Kidney epithelial cell (primary cell): ENCODE measurements at places on chromosomes 16 and 17.

GRCh38 chr17:82226809-82227628 is 1.8 kb upstream of the SLC16A3 start:
- DNase-seq = no peak

DNA sequence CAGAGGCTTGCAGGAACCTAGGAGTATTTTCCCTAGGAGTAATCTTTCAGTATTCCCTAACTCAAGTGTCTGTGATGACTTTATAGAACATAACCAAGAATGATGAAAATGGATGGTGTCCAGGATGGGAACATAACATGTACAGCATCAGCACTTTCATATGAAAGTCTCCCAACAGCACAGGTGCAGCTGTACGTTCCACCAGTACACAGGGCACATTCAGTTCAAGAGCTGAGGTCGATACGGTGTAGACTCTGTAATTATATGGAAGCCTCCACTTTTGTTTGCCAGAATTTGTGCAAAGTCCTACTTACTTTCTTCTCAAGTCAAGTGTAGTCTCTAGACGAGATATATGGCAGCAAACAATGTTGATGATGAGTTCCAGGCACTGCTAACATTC is 46.2 kb upstream of the CRYM start:
- no peak for DNase-seq

DNA sequence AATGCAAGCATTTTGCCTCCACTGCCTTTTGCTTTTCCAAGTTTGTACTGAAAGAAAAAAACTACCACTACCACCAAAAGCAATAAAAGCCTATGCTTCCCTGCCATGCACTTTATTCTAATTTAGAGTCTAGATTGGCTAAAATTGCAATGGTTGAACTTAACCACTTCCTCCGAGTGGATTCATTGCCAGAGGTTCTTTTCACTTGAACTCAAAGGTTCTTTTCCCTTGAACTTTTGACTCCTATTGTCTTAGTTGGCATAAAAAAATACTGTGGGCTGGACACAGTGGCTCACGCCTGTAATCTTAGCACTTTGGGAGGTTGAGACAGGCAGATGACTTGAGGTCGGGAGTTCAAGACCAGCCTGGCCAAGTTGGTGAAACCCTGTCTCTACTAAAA is 319.8 kb upstream of the GOT2 start:
- no peak for DNase-seq

DNA sequence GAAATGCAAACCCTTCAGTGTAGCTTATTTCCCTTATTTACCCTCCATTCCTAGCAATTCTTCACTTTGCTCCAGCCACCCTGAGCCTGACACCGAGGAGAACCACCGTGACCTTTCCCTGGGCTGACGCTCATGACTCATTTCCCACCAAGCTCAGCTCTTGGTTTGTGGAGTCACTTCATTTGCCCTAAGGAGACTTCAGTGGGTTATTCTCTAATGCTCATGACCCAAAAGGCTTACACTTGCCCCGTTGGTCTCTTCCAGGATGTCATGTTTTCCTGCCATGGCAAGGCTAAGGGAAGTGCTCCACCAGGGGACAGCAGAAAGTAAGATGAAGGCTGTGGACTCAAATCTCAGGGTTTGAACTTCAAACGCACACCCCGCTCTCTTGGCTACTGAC is 161.0 kb downstream of the CBLN1 start:
- no peak for DNase-seq

DNA sequence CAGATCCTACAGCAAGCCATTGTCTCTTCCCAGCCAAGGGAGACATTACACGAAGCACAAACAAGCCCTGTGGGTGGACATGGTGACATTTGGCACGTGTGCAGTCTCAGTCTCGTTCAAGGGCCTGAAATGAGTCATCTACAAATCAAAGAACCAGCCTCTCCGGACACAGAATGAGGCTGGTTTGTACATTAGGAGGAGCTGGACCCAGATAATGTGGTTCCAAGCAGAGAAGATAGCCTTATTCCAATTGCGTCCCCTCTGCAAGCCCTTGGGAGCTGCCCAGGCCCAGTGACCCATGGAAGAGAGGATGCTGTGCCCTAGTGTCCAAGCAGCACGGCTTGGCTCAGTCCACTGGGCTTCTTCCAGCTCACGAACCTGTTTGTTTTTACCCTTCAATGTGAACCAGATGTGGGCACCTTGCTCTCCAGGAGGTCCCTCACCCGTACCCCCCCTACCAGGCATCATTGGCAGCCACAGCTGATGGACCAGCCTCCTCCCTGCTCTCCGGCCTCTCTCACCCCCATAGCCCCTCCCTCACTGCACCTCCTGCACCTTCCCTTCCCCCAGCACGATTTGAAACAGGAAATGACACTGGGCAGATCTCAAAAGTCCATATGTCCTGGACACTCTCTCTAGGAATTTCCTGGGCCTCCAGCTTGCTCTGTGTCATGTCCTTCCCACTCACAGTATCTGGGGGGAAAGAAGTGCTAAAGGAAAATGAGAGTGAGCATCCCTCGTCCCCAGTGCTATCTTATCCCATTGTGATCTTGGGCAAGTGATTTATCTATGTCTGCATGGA is 26.2 kb downstream of the KPNA2 start:
- DNase-seq = no peak

GRCh38 chr17:79623786-79624717 is 13.2 kb upstream of the RBFOX3 start:
- no peak for DNase-seq

- DNase-seq = no peak
Observed at GRCh38 chr17:79714176-79715097, 16.3 kb upstream of the ENPP7 start.

DNA sequence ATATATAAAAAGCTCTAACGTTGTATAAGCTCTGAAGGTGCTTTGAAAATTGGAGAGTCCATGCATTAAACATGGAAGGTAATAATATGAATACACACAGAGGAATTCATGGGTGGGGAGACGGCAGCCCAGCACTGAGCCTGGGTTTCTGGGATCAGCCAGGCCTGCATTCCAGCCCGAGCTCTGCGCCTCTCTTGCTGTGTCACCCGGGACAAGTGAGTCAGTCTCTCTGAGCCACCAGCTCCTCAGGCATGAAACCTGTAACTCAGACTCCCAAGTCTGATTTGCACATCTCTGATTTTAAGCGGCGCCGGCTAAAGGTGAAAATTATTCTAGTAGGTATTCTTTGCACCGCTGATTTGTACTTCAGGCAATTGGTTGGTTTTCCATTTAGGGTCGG is 238.8 kb downstream of the MRTFB start:
- DNase-seq = no peak

DNA sequence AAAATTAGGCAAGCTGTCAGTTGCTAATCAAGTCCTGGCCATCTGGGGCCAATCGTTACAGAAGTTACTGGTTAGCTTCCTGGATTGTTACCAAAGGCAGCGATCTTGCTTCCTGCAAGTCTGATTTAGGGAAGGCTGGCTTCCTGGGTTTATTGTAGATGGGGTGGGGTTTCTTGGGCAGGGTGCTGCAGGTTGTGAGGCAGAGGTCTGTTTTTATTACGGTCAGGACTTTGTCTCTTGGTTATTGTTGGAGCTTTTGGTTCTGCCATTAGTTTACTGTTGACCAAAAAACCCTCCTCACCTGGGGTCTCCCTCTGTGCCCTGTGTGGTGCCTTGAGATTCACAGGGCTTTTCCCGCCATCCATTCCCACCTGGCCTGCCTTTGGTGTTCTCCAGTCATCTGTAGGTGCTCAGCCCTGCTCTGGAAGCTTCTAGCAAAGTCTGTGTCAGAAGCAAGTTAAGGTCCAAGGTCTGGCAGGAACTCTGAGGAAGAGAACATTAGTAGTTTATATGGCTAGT is 36.9 kb downstream of the SLC47A1 start:
- no peak for DNase-seq

- no peak for DNase-seq
Observed at GRCh38 chr17:17512866-17513265, 16.7 kb upstream of the RASD1 start.

- no peak for DNase-seq
Observed at GRCh38 chr16:14248791-14249190, 177.7 kb downstream of the MRTFB start.

GRCh38 chr17:54860617-54861470 is 39.8 kb upstream of the TOM1L1 start:
- no peak for DNase-seq

DNA sequence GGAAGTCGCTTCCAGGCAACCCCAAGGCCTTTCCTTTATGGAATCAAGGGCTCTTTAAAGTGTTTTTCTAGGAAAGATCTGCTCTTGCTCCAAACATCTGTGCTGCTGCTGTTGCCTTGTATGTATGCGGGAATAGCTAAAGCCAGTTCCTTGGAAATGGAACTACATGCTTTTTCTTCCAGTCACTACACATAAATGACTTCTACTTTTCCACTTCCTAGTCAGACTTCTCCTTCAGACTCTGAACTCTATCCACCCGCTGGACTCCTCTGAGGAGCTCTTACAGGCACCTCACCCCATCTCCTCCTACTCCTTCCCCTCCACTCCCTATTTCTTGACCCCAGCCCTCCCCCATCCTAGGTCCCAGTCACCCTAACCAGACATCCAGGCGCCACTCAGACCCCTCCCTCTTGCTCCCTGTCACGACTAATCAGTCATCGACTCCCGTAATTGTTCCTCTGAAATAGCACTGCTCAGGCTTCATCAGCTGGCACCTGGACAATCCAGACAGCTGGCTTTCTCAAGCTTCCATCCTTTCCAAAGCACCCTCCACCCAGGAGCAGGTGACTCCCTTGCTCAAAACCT is 15.0 kb upstream of the PEMT start:
- no peak for DNase-seq

DNA sequence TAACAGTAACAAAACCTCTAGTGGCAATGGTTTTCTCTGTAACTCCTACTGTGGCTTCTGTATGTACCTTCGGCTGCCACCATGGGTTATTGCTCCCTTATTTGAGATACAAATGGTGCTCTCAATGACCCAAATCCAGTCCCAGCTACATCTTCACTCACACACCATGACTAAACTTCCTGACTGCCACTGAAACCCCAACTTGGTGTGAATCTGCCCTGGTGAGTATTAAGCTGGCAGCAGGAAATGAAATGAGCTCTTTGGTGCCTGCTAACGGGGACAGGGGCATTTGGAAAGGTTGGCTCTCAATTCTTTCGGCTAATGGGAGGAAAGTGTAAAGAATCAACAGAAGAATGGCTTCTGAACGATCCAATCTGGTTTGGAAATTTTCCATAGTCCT is 7.5 kb upstream of the SLC35B1 start:
- DNase-seq = no peak

DNA sequence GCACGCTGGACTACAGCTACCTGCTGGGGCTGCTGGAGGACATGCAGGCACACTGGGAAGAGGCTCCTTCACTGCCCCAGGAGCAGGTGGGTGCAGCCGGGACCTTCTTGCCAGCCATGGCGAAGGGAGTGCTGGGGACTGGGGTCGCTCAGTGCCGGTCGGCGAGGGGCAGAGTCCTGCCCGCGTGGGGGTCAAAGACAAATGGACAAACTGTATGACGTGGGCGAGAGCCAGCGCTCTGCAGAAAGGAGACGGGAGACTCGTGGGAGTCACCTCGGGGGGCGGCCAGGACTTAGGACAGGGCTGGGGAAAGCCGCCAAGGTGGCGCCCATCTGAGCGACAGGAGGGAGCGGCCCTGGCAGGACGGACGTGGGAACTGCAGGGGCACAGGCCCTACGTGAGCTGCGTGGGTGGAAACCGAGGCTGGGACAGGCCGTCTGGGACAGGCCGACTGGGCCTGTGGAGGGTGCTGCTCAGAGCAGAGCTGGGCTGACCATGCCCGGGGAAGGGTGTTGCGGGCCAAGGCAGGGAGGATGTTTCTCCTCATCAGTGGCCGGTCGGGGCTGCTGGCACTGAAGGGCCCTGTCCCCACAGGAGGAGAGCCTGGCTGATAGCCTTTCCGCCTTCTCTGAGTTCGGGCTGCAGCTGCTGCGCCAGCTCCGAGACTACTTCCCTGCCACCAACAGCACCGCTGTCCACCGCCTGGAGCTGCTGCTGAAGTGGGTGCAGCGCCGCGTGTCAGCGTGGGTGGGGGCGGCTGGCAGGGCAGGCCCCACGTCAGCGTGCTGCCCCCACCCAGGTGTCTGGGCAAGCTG is 8.0 kb downstream of the TSR3 start:
- no peak for DNase-seq

- no peak for DNase-seq
Observed at GRCh38 chr16:1257561-1258224, 1.8 kb downstream of the TPSD1 start.

DNA sequence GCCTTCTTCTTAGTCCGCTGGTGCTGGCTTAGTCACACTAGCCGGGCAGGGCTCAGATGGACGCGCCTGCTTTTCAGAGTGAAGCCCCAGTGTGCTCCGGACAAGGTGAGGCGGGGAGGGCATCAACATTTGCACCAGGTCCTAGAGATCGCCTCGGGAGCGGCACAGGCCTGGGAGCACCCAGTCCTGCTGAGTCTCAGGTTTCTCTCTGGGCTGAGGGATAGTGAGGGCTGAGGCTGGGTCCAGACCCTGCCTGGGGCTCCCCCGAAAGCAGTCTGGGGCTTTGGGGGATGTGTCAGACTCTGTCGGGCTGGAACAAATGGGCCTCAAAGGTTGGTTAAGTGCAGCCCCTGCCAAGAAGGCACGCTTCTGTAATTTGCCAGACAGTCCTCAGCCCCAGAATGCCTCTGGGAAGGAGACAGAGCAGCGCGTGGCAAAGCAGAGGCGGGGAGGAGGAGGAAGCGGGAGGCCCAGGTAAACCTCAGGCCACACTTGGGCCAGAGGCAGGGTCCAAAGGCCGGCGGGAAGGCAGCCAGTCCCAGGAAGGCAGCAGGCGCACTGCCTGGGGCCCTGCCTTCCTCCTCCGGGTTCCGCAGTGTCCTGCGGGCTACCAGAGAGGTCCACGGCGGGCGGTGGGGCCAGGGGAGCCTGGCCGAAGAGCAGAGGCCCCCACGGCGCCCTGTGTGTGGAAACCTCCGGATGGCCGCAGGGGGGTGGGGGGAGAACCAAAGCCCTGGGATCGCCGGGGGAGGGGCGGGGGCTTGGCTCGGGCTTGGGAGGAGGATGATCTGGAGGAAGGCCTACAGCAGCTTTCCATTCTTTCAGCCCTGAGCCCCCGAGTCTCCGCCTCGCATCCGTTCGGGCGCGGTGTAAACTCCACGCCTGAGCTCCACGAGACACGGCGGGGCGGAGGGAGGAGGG is 39.5 kb upstream of the ATP2A3 start:
- DNase-seq = no peak

- DNase-seq = no peak
Observed at GRCh38 chr17:49795372-49795771, 6.9 kb downstream of the KAT7 start.

GRCh38 chr17:20562587-20562986 is 16.9 kb upstream of the CDRT15L2 start:
- no peak for DNase-seq

GRCh38 chr17:57995076-57995956 is 7.3 kb upstream of the VEZF1 start:
- DNase-seq = no peak

GRCh38 chr17:77928519-77929179 is 29.9 kb upstream of the TNRC6C start:
- DNase-seq = no peak

DNA sequence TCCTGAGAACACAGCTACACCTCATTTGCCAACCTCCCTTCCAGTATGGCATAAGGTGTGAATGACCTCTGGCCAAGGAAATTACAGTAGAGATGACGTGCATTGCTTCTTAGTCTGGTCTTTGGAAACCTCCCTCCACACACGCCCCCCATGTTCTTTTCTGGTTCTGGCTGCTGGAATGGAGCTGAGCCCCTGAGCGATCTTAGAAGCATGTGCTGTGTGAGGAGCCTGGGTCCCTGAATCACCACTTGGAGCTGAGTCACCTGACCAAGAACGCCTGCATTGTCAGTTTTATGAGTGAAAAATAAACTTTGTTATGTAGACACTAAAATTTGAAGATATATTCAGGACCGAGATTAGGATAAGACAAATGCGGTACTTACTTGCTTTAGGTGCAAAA is 51.4 kb downstream of the HS3ST3A1 start:
- no peak for DNase-seq
